ENCODE measurements at places on chromosomes 6 and 20.

DNA sequence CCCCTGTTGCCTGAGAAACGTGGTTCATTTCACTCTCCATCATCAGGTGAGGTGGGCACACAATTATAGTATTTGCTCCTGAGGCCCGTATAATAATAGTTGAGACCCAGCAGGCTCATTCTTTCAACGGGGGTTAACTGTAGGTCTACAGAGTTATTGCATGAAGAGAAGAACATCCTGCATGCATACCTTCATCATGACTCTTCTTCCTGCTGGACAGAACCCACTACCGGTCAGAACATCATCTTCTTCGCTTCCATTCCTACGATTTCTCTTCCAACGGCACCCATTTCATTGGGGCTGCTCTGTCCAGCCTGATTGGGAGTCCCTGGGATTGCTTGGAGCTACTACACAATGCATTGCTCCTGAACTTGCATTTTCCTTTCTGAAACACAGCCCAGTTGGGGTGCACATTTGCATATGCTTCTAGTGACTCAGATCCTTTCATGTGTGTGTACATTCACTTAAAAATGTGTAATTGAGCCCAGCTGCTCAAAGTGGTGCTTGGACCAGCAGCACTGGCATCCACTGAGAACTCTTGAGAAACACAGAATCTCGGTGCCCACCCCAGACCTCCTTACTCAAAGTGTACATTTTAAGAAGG lies 57.4 kb downstream of the SLC24A3 start:
- DNase-seq, result no peak

DNA sequence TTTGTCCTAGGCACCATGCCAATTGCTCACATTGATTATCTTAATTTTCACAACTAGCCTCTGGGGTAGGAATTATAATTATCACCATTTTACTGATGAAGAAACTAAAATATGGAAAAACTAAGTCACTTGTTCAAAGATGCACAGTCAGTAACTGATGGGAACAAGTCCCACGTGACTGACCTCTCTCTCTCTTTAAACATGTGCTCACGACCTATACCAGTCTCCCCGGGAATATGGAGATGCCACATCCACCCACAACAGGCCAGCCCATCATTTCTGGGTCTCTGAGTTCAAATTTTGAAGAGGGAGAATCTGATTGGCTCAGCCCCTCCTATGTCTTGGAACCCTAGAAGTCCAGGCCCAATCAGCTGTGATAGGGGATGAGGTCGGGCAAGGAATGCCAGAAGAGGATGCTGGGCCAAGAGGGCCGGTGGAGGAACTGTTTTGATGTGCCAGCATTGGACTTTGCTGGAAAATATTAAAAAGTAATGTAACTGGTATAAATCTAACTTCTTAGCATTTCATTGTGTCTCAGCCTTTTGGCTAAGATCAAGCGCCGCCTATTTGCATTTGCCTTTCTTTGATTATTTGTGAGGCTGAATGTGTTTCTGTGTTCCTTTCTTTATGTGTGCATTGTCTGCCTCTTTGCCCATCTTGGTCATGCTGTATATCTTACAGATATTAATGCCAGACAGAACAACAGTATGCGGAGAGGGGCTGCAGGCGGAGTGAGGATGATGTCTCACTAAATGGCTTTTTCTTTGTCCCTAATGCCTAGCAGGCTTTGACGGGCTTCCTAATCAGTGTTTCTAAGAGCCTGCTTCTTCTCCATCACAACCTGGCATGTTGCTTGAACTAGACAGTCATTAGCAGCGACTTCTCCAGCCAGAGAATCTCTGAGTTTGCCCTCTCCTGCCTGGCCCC lies 126.6 kb downstream of the VEGFA start:
- DNase-seq, result no peak

DNA sequence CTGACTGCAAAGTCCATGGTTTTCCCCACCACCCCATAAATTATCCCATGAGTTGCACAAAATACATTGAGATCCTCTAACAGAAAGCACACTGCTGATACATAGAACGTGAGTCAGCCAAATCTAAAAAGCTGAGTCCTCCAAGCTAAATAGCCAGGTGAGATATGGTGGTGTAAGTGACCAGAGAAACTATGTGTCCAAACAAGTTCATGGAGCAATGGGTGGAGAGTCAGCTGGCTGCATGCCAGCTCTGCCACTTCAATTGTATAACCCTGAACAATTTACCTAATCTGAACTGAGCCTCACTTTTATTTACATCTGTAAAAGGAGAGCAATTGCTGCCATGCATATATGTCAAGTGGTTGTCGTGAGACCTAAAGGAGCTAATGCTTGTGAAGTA lies 9.7 kb downstream of the SNAP25 start:
- DNase-seq, result no peak

- DNase-seq, result no peak
Observed at GRCh38 chr6:137111296-137112066, 62.0 kb downstream of the IL22RA2 start.

DNA sequence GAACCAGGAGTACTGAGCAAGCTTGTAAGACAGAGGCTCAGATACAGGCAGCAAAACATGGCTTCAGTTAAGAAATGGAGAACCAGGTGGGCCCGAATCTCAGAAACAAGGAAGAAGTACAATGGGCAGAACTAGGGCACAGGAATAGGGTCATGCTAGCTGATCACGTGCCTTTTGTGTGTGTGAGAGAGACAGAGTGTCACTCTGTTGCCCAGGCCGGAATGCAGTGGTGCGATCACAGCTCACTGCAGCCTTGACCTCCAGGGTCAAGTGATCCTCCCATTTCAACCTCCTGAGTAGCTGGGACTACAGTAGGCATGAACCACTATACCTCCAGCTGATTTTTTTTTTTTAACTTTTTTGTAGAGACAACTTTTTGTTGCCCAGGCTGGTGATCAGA lies 257.8 kb downstream of the UST start:
- no peak for DNase-seq

DNA sequence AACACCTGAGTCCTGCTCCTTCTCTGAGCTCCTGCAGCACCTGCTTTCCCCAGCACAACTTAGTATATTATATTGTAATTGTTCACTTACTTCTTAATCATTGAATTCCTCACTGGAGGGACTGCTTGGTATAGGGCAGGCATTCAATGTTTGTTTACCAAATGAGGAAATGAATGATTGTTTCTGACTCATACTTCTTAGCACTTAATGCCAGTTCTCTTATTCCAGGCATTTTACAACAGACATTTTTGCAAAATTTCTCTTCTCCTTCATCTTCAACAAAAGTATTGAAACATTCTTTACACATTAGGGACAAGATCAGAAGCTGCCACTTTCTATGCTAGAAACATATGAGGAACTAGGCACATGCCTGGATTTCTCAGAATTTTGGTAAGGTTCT lies 119.4 kb downstream of the TBX18 start:
- no peak for DNase-seq

GRCh38 chr6:131688286-131688685 lies 12.9 kb downstream of the OR2A4 start:
- DNase-seq, result no peak

- no peak for DNase-seq
Observed at GRCh38 chr20:20979934-20980333, 126.2 kb downstream of the LINC00237 start.

DNA sequence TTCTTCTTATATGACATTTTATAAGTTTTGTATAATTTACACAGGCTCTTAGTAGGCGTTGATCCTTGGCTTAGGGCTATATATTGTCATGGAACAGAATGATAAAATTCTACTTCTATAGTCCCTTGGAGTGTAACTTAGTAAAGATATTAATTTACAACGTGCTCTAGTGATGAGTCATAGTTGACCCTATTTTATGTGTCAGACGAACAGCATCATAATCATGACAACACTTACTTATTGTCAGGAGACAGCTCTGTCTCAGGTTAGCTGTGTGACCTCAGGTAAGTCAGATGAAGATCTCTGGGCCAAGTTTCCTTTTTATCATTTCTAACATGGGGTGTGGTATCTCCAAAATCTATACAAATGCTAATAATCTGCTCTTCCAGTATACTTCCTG lies 473.5 kb downstream of the UTRN start:
- DNase-seq, result no peak

DNA sequence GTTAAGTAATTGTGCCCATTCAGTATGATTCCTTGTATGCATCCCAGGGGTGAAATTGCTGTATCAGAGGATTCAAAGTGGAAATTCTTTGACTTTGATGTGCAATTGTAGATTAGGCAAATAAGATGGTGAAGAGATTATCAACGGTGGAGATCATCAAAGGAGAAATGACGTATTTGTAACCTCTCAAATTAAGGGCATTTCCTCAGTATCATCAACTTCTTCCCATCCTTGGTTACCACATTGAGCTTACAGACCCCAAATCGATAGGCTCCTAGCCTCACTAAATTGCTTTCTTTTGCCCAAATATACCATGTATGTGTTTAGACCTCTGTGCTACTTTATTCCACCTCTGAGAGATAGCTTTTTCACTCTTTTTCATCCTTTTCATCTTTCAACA lies 213.1 kb upstream of the ZFP64 start:
- no peak for DNase-seq

DNA sequence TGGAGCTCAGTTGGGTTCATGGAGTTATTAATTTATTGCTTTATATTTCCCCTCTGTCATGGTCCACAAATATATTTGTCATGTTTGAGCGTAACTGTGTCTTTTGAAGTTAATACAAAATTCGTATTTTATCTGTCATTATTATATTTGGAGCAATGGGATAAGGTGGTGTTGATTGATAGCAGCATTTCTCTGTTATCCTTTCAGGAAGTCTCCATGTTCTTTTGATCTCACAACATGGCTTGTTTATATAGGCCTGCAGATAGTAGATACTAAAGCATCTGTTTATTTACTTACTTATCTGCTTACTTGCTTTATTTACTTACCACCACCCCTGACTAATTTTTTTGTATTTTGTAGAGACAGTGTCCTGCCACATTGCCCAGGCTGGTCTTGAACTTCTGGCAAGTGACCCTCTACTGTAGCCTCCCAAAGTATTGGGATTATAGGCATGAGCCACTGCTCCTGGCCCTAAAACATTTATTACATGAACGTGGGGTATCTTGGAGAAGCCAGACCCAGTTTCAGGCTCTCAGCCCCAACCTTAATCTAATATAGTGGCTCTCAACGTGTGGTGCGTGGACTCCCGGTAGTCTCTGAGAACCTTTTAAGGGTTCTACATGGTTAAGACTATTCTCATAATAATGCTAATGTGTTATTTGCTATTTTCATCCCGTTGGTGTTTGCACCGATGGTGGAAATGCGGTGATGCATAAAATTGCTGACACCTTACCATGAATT lies 104.2 kb downstream of the NCOA3 start:
- no peak for DNase-seq

GRCh38 chr6:125314009-125314581 lies 12.3 kb upstream of the HDDC2 start:
- peak; percentile 37 for DNase-seq

DNA sequence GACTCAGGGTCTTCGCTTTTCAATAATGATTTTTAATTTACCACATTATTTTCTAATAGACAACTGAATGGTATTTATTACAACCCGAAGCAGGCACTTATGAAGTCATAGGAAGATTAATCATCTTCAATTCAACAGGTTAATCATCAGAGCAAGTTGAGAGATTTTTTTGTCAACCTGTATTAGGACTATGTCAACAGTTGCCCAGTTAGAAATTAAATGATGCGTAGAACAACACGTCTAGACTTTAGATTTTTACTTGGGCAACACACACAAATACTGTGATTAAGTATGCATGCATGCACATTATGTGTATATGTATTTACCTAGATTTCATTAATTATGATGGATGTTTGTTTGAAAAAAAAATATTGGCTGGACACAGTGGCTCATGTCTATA lies 4.3 kb downstream of the ILRUN start:
- no peak for DNase-seq
